ENCODE measurements at places on chromosomes 3 and 15. TPM values are rescaled to one million over a fixed set of nuclear protein-coding genes. Genes with fewer than 3 reads are reported as not detected.
A peak's percentile ranks its signal among the peaks of the same experiment; 100 is the strongest.

DNA sequence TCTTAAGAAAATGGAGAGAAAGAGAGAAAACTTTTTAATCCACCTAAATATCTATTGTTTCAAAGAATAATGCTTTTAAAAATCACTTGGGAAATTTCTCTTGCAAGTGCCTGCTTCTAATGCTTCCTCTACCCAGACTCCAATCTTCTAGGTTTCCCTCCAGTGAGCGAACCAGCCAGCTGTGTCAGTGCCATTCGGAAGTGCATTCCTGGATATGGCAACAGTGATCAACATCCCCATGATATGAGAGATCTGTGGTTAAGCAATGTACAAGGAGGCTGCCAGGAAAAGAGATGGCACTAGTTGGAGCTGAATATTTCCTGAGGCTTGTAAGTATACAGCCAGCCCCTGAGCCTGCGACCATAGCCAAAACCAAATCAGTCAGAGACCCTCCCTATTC, 53.3 kb upstream of the KCNMB2 start:
- DNase-seq: no peak

GRCh38 chr15:29690765-29691475, 131.3 kb downstream of the TJP1 start:
- DNase-seq: no peak

DNA sequence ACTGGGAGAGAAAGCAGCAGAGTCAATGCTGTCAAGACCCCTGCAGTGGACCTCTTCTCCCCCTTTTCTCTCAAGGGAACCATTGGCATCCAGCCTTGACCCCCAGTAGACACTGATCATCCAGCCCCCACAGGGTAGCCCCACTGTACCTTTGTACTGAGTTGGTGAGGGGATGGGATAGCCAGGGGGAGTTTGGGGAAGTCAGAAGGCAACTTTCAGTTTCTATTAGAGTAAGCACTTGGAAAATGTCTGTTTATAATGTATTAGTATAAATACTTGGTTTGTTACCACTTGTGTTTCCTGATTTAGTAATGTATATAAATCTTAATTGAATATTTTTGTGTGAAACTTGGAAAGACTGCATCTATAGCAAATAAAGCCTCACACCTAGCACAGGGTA, 25.0 kb downstream of the DAG1 start:
- DNase-seq: no peak

DNA sequence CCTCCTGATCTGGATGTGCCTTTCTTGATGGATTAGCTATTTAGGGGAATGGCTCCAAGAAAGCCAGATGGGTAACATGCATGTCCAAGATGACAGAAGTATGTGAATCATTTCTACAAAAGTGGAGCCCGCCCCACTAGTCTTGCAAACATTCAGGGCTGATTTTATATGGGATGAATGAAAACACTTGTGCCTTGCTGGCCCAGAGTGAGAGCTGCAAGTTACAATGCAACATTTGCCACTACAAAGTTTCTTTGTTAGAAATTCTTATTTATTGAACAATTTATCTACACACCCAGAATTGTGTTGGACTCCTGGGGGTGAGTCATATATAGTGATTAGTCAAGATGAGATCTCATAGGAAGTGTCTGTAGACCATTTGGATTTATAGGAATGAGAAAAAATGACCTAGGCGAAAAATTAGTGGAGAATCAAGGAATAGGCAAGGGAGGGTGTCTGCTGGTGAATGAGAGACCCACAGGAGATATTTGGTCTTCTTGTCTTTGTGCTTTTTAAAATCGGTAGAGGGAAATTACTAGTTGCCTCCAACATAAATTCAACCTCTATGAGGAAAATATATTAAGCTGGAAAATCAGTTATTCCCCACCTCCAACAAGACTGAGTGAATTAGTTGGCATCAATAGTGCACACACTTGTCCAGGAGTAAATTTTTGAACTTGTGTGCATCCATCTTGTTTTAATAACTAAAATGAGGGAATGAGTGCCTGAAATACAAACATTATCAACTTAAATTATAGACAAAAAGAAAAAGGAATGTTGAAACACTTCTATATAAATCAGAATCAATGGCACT, 53.5 kb upstream of the DCBLD2 start:
- no peak for DNase-seq

DNA sequence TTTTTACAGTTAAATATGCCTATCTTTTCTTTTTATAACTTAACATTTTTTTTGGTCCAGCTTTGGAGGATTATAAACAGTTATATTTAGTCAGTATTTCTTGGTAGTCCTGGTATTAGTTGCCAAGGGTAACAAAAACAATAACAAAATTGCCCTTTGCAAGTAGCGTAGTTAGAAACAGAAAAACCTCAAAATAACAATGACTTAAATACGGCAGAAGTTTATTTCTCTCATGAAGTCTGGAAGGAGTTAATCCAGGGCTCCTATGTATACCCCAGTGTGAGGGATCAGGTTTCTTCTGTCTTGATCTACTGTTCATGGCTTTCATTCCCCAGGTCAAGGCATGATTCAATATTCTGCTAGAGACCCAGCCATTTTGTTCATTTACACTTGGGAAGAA, 14.1 kb upstream of the MYH15 start:
- no peak for DNase-seq

- no peak for DNase-seq
Observed at GRCh38 chr3:8069471-8069870, 432.2 kb upstream of the LMCD1 start.

DNA sequence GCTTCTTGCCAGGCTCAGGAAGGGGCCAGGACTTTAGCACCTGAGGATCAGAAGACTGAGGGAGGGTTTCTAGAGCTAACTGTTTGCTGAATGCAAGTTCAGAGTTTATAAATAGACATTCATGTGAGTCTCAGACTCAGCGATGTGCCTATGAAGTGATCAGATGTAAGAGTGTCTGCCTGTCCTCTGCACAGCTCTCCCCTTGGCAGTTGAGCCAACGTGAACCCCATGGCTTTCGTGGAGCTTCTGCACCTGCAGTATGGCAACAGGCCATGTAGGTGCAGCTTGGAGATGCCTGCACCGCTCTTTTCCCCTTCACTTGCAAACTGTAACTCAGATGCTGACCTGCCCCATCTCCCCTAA, 141.9 kb downstream of the CHDH start:
- DNase-seq: no peak

GRCh38 chr3:140206196-140207040, 271.4 kb downstream of the CLSTN2 start:
- DNase-seq: no peak

DNA sequence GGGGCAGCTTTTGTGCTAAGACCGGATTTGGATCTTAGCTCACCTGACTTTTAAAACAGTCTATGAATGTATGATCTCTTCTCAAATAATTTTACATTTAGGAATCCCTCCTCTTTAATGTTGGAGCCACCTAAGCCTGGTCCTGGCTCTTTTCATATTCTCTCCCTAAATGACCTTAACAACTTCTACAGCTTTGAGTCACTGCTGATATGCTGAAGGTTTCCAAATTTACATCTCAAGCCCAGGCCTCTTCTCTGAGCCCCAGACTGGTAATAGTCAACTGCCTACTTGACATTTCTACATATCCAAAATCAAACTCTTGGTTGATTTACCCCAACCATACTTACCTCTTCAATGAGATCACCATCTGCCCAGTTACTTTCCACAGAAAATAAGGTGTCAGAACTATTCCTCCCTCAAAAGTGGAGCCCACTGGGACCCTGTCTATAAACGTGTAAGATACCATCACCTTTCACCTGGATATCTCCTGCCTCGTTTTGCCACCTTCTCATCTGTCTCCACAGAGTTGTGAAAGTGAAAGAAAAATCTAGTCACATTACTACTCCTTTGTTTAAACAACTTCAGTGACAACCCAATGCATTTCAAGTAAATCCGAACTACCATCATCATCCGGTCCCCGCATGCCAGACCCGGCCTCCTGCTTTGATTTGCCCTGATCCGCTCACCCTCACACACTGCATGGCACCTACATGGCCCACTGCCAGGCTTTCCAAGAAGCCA, 48.8 kb downstream of the UBP1 start:
- no peak for DNase-seq

DNA sequence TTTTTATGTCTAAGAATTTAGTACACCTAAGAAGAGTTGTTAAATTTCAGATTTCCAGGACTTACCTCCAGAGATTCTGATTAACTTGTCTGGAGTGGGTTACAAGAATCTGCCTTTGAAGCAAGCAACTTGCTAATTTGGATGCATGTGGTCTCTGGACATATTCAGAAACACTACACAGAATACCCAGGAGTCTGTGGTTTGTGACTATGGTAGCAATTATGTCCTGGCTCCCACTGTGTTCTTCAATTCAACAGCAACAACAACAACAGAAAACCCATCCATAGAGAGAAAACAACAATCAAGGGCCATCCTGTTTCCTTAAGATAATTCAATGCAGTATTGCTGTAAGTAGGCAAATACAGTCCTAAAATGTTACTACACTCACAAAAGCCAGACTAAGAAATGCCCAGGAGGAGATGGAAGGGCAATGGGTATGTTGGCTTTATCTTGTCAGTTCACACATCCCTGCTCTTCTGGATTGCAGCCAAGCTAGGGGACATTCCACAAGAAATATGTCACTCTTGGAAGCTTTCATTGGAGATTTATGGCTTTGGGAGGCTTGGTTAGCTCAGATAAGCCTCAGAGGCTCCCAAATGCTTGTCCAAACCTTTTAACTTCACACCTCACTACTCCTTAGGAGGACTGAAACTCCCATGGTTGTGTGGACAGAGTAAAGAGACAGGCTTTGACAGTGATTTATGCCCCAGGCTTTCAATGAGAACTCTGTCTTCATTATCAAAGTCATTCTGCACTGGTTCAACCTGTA, 99.4 kb upstream of the MRPL3 start:
- DNase-seq: no peak

DNA sequence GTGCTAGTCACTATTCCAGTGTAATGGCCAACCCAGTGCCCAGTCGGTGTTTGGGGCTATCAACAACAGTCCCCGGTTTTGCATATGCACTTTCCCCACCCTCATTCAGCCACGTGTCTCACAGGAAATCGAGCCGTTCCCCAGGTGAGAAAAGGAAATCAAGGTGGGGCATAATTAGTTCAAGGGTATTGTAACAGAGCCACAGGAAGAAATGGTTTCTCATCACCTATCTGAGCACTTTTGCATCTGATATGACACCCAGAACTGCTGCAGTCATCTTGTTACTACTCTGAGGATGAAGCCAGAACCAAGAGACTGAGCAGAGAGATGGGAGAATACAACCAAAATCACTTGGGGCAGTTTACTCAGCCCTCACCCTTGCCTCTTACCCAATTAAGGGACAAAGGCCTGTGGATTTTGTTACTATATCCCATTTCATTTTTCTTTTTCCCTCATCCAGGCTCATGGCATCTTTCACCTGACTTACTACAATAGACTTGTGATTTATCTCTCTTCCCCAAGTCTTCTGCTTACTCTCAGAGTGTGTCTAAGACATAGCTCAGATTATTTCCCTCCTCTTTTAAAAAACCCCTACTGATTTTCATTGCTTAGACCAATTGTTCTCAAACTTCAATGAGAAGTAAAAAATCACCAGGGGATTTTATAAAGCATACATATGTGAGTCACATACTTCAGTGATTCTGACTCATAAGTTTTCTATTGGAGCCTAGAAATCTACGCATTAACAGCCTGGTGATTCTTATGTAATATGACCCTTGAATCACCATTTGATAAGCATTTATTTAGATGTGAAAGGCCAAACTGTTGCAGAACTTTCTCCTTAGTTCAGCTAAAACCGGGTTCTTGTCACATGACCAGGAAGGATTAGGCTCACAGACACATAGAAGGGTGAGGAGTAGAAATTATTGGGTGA, 40.5 kb downstream of the TRAT1 start:
- no peak for DNase-seq

DNA sequence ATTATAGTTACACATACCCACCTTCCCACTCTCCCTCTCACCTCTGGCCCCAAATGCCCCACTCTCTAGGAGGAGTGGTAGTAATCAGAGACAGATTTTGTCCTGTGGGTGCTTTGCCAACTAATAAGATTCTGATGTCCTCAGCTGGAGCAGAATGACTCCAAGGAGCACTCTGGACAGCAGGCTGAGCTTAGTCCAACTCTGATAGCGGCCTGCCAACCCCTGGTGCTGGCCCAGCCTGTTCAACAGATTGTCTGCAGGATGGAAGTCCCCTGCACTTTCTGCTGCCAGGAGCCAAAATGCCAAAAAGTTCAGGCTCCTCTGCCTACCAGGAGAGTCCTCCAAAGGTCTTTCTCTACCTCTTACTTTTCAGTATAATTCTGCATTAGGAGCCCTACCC, 160.5 kb upstream of the UMPS start:
- peak; percentile 80 for DNase-seq

The B3GNT5 gene
- 3.2 TPM for total RNA-seq

The TIGIT gene
- 0.32 TPM for total RNA-seq

The C3orf20 gene
- 0.32 TPM for total RNA-seq
